ENCODE measurements at places on chromosomes 6 and 20.

GRCh38 chr6:15147827-15148226 lies 98.0 kb upstream of the JARID2 start:
- DNase-seq: no peak

DNA sequence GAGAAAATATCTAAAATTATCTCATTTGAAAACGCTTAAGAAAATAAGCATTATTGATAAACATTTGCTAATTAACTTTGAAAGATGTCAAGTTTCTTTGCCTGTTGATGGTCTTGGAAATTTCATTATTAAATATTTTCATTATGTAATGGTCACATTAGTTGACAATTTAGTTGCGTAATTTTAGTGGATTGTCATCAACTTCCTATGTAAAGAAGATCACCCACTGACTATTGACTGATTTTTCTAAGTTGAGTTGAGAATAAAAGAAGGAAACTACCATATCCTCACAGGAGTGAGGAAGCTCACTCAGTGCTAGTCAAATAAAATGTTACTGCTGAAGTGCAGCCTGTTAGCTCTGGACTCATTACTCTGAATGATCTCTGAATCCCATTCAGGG lies 79.9 kb upstream of the LY86 start:
- no peak for DNase-seq

DNA sequence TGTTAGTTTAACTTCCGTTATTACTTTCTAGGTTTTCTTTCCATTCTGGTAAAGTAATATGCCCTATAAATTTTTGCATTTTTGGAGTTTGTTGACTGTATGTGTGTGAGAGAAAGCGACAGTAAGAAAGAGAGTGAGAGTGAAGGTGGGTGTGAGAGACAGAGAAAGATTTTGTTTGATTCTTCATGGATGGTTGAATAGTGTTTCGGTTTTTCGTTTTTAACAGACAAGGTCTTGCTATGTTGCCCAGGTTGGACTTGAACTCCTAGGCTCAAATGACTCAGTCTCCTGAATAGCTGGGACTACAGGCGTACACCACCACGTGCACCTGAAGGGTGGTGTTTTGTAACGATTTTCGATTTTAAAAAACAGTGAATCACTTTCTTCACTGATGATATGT lies 329.1 kb upstream of the RUNX2 start:
- DNase-seq: no peak

DNA sequence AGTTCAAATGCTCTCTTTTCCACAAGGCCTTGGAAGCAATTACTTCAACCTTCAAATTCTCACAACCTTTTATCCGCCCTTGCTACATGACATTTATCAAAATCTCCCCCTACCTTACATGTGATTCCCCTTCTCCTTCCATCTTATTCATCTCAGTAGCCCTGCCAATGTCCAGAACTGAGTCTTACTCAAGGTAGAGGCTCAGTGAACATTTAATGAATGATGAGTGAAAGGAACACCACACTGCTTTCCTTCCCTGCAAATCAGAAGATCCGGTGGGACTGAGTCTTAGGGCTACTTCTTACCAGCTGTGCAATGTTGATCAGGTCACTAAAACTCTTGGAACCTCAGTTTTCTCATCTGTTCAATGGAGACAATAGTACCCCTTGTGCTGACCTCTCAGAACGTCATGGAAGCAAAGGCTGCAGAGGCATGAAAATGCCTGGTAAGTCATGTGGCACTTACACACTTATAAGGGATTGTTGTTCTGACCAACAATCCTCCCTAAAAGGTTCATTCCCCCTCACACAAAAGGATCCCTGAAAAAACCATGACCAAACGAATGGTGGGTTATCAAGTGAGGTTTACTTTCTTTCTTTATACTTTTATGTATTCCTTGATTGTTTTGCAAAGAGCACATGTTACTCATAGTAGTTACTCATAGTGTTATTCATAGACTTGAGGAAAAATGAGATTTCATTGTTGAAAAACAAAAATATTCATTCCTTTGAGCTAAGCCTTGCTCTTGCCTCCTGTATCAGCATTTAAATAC lies 6.5 kb downstream of the MDGA1 start:
- DNase-seq: no peak

DNA sequence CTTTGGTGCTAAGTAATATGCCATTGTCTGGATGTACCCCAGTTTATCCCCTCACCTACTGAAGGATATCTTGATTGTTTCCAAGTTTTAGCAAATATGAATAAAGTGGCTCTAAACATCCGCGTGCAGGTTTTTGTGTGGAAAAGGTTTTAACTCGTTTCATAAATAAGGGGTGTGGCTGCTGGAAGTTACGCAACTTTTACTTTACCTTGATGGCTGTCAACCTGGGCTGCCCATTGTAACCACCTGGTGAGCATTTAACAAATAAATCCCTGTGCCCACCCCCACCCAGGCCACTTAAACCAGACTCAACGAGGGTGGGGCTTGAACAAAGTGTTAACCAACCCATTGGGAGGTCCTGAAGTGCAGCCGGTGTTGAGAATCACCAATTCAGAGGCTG lies 187.8 kb downstream of the NRN1 start:
- no peak for DNase-seq

GRCh38 chr6:37005061-37005810 lies at the start of gene FGD2:
Gene FGD2 (plus strand): TSS chr6:37005655. CDS start chr6:37005818, 163 bp downstream.
- no peak for DNase-seq

GRCh38 chr20:14385176-14385740 lies 47.8 kb upstream of the FLRT3 start:
- DNase-seq: no peak

GRCh38 chr6:62707914-62708313 lies 421.9 kb upstream of the KHDRBS2 start:
- DNase-seq: no peak
